T-helper 17 cell (primary cell): ENCODE measurements at places on chromosomes 3 and 15.
A peak's percentile ranks its signal among the peaks of the same experiment; 100 is the strongest.

DNA sequence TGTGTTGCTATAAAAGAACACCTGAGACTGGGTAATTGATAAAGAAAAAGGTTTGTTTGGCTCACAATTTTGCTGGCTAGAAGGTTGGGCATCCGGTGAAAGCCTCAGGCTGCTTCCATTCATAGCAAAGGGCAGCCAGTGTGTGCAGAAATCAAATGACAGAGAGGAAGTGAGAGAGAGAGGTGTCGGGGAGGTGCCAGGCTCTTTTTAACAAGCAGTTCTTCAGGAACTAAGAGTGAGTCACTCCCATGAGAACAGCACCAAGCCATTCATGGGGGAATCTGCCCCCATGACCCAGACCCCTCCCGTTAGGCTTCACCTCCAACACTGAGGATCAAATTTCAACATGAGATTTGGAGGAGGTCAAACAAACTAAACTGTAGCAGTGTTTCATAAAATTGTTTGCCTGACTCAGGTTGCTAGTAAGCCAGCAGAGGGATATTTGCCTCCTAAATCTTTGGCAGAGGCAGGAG, 4.5 kb upstream of the PARP15 start:
- H3K27ac ChIP-seq, result peak overlapping the region; percentile 89
- peak overlapping the region; percentile 41 for H3K4me3 ChIP-seq
- peaks cover 4% of the 10 kb centered on the region for H3K36me3 ChIP-seq
- no peak for DNase-seq

- peaks cover 4% of the 10 kb centered on the region for H3K4me1 ChIP-seq
- no peak overlapping the region for H3K4me3 ChIP-seq
- H3K27ac ChIP-seq, result no peak overlapping the region
- peaks cover 31% of the 10 kb centered on the region for H3K27me3 ChIP-seq
Measured at GRCh38 chr3:10376353-10376752, 55.4 kb upstream of the SEC13 start.

- H3K4me3 ChIP-seq, result no peak overlapping the region
- DNase-seq, result no peak
- H3K27me3 ChIP-seq, result no peaks in the 10 kb centered on the region
- peak overlapping the region; percentile 60 for H3K27ac ChIP-seq
Measured at GRCh38 chr15:58477170-58477569, 45.4 kb downstream of the LIPC start.

DNA sequence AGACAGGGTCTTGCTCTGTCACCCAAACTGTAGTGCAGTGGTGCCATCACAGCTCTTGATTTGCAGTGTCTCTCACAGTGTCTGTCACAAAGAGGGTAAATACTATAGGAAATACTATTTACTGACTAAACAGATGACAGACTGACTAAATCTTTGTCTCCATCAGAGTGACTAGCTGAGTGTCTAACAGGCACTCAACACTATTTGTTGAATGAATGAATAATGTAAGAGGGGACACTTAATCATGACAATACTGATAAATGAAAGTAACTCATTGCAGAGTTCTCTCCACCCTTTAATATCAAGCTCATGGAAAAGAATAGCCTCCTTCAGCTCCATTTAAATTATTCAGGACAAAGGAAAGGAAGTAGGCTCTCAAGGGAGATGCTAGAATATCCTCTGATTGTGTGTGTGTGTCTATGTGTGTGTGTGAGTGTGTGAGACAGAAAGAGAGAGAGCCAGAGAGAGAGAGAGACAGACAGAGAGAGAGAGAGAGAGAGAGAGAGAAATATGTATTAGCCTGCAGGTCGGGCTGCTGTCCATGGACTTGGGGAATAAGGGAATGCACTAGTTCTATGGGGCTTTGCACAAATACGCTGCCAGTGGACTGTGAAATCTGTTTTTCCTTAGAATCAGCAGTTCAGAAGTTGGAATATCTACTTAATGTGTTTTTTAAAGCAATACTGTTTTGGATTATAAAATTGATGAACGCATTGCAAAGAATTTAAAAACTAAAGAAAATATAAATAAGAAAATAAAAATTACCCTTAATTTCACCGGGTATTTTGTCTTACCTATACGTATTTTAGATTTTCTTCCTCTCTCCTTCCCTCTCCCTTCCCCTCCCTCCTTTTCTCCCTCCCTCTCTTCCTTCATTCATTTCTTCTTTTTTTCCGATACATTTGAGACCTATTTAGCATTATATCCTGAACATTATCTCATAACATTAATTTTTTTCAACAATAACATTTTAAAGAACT, 132.9 kb upstream of the LRIG1 start:
- H3K27me3 ChIP-seq, result peaks cover 4% of the 10 kb centered on the region
- no peak overlapping the region for H3K27ac ChIP-seq
- no peaks in the 10 kb centered on the region for H3K4me1 ChIP-seq
- no peak overlapping the region for H3K4me3 ChIP-seq
- no peaks in the 10 kb centered on the region for H3K36me3 ChIP-seq

DNA sequence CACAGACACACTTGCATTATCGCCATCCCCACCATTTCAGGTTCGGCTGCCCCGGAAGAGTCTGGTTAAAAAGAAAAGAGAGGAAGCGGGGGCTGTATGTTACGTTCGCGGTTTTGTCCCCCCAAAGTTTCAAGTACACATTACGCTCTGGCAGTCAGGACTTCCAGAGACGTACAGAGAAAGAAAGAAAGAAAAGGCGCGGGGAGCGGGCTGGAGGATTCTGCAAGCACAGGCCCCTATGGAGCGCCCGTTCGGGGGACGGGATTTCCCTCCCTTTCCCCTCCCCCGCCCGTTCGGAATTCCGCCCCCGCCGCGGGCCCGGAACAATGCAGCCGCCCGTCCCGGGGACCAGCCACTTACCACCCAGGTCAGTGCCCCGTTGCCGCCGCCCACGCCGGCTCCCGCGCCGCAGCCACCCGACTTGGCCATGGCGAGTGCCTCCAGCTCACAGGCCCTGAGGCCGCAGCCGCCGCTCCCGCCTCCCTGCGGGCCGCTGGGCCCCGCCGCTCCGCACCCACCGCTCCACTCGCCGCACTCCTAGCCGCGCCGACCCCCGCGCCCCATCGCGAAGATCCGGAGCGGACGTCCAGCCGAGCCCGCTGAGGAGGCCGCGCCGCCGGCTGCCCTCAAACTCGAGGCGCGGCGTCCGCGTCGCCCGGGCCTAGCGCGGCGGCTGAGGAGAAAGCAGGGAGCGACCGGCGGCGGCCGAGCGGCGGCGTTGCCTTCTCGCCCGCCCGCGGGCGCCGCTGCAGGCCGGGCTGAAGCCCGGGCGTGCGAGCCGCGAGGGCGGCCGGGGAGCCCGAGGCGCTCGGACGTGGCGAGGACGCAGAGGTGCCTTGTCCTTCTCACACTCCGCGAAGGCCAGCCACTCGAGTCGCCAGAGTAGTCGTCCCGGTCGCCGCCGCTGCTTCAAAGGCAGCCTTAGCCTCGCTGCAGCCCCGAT, 567 bp downstream of the TOP2B start:
- H3K4me3 ChIP-seq, result peak overlapping the region; percentile 98
- H3K27me3 ChIP-seq, result no peaks in the 10 kb centered on the region
- peaks cover 8% of the 10 kb centered on the region for H3K36me3 ChIP-seq
- peak; percentile 62 for DNase-seq
- H3K4me1 ChIP-seq, result peaks cover 40% of the 10 kb centered on the region
- peak overlapping the region; percentile 99 for H3K27ac ChIP-seq

GRCh38 chr15:60389261-60390077, 8.3 kb downstream of the ANXA2 start:
- peak; percentile 15 for DNase-seq
- H3K27me3 ChIP-seq, result no peaks in the 10 kb centered on the region
- peaks cover 4% of the 10 kb centered on the region for H3K36me3 ChIP-seq
- peak overlapping the region; percentile 91 for H3K4me3 ChIP-seq
- peak overlapping the region; percentile 92 for H3K27ac ChIP-seq

DNA sequence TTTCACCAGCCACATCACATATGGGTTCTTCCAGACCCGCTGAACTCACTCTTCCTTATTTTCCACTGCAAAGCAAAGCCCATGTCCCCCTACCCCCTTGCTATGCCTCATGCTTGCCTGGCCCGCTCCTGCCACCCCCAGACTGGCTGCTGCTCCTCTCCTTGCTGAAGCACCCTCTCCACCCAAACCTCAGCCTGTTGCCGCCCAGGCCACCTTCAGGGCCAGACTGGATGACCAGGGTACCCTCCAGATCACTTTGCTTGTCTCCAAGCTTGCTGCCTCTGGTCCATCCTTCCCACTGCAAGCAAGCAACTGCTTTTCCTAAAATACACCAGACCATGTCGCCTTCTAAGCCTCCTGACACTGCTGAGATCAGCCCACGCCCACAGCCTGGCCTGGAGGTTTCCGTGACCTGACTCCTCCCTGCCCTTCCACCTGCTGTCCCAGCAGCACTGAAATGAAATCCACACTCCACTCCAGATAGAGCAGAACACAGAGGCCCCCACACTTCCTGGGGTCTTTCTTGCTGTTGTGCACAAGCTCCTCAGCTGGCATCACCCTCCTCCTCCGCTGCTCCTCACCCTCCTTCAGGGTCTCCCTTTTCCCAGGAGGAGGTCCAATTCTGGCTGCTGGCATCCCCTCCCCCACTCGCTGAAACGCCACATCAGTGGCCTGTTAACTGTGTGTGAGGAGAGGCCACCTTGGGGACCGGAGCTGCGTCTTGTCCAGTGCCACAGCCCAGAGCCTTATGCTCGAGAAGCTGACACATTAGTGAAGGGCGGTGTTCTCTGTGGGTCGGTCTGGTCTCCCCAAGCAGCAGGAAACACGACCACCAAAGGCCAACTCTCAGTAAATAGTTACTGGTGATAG, 99.1 kb downstream of the ADCY5 start:
- peaks cover 63% of the 10 kb centered on the region for H3K27me3 ChIP-seq
- H3K4me1 ChIP-seq, result peaks cover 17% of the 10 kb centered on the region
- no peak for DNase-seq
- peaks cover 11% of the 10 kb centered on the region for H3K36me3 ChIP-seq
- H3K27ac ChIP-seq, result no peak overlapping the region

DNA sequence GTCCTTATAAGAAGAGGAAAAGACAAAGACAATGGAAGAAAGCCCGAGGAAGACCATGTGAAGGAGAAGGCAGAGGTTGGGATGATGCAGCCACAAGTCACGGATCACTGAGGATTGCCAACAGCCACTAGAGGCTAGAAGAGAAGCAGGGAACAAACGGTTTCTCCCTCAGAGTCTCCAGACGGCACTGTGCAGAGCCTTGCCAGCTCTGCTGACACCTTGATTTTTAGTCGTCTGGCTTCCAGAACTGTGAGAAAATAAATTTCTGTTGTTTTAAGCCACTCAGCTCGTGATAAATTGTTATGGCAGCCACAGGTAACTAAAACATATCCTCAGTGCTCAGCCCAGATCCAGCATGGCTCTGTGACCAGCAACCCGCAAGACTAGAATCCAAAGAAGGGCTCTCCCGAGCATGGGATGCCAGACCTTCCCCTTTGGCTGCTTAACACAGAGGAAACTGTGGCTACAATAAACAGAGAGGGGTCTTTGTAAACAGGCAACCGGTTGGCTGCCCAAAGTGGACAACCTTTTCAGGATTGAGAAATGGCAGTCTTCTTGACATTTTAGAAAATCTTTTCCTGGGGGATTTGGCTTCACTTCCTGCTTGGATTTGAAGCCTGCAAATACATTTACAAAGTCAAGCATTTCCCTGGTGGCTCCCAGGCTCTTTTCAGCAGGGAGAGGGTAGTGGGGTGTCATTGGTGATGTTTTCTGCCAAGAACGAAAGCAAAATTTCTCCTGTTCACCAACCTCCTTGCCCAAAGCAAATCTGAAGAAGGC, 88.7 kb upstream of the ADPGK start:
- peaks cover 3% of the 10 kb centered on the region for H3K36me3 ChIP-seq
- peaks cover 4% of the 10 kb centered on the region for H3K27me3 ChIP-seq
- peaks cover 7% of the 10 kb centered on the region for H3K4me1 ChIP-seq
- DNase-seq, result no peak

- H3K27me3 ChIP-seq, result no peaks in the 10 kb centered on the region
- peak overlapping the region; percentile 66 for H3K27ac ChIP-seq
- no peak overlapping the region for H3K4me3 ChIP-seq
- H3K36me3 ChIP-seq, result peaks cover 12% of the 10 kb centered on the region
- DNase-seq, result no peak
Measured at GRCh38 chr3:149152420-149152819, 23.0 kb downstream of the HPS3 start.

DNA sequence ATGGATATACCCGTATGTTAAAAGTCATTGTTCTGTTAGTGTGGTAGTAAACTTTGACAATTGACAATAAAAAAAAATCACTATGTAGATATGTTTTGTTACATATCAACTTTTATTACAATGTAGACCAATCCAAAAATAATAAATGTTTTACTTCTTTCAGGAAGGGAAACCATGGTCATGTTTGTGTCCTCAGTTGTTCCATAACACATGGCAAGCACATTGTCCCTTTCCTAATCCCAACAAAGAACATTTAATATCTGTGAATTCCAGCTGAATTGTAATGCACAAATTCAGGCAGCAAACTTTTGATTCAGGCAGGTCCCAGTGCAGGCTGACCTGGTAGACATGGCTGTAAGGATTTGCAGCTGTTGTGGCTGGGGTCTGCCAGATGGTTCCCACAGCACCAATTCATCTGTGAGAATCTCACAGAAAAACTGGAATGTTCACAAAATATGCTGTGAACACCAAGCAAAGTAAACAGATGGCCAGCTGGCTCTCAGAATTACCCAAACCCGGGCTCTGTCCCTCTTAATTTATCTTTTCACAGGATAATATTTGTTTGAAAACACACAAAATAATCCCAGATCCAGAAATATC, 1.9 kb upstream of the SPG21 start:
- H3K27me3 ChIP-seq, result no peaks in the 10 kb centered on the region
- H3K36me3 ChIP-seq, result no peaks in the 10 kb centered on the region
- no peak overlapping the region for H3K27ac ChIP-seq
- no peak for DNase-seq

GRCh38 chr15:100877551-100877950, 2.1 kb upstream of the ALDH1A3 start:
- H3K27me3 ChIP-seq, result peaks cover 59% of the 10 kb centered on the region
- no peak overlapping the region for H3K27ac ChIP-seq
- no peak overlapping the region for H3K4me3 ChIP-seq
- H3K36me3 ChIP-seq, result peaks cover 1% of the 10 kb centered on the region
- no peak for DNase-seq

DNA sequence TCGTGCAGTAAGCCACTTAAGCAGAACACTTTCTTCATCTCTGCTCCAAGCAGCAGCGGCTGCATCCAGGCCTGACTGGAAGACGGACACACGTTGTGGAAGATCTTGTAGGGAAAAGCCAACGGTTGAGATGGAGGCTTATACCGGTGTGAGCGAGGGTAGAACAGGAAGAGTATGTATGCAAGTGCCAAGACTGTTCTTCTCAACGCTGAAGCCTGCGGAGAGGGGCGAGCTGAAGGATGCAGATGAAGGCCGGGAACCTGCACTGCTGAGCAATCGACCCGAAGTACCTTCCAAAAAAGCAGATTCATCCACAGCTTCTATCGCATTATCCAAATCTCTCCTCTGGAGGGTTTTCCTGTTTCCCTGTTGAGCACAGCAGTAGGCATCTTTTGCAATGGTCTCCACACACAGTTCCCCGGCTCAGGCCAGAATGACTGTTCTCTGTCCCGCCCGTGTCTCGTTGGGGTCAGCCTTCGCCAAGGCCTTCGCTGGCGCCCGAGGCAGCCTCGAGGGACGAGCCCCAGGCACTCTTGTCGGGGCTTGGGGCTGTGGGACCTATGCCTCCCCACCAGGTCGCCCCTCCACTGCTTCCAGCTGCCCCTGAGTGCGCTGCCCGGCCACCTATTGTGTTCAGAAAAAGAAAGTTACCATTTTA, 22.2 kb upstream of the DYNC1LI1 start:
- peaks cover 54% of the 10 kb centered on the region for H3K27me3 ChIP-seq
- no peaks in the 10 kb centered on the region for H3K4me1 ChIP-seq
- peaks cover 6% of the 10 kb centered on the region for H3K36me3 ChIP-seq
- no peak for DNase-seq
- no peak overlapping the region for H3K4me3 ChIP-seq
- no peak overlapping the region for H3K27ac ChIP-seq
